T-helper 17 cell (primary cell): ENCODE measurements at places on chromosomes 13 and 19. TPM values are rescaled to one million over a fixed set of nuclear protein-coding genes. Genes with fewer than 3 reads are reported as not detected.

- peaks cover 4% of the 10 kb centered on the region for H3K27me3 ChIP-seq
- H3K36me3 ChIP-seq: no peaks in the 10 kb centered on the region
- no peak overlapping the region for H3K27ac ChIP-seq
- DNase-seq: no peak
Observed at GRCh38 chr13:100045355-100045754, 43.5 kb upstream of the PCCA start.

GRCh38 chr19:15679089-15679488 is 6.2 kb downstream of the CYP4F12 start:
- H3K36me3 ChIP-seq: peaks cover 5% of the 10 kb centered on the region
- H3K27me3 ChIP-seq: peaks cover 10% of the 10 kb centered on the region
- H3K27ac ChIP-seq: no peak overlapping the region
- H3K4me1 ChIP-seq: peaks cover 13% of the 10 kb centered on the region
- DNase-seq: no peak

The TPTE2 gene
- total RNA-seq: 0.22 TPM

- no peaks in the 10 kb centered on the region for H3K36me3 ChIP-seq
- DNase-seq: no peak
- no peak overlapping the region for H3K27ac ChIP-seq
- H3K4me3 ChIP-seq: no peak overlapping the region
- peaks cover 5% of the 10 kb centered on the region for H3K4me1 ChIP-seq
Observed at GRCh38 chr13:105441051-105441750, 1094.3 kb downstream of the EFNB2 start.

DNA sequence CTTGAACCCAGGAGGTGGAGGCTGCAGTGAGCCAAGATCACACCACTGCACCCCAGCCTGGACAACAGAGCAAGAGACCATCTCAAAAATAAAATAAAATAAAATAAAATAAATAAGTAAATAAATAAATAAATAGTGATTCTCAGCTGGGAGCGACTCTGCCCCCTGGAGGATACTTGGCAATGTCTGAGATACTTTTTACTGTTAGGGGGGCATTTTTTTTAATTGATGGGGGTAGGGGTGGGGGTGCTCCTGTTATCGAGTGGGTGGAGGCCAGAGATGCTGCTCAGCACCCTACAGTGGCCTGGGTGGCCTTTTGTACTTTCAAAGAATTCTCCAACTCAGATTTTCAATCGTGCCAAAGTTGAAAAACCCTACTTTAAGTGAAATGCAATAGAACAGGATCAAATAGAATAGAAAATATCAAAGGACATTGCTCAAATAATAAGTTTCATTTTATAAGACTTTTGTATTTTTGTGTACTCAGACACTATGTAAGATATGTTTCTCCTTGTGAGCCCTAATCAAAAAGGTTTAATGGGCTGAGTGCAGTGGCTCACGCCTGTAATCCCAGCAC is 7.1 kb upstream of the CLPP start:
- no peak overlapping the region for H3K4me3 ChIP-seq
- DNase-seq: no peak
- peaks cover 2% of the 10 kb centered on the region for H3K36me3 ChIP-seq
- H3K27ac ChIP-seq: no peak overlapping the region
- no peaks in the 10 kb centered on the region for H3K4me1 ChIP-seq

The HOMER3 gene
- 3.3 TPM for total RNA-seq

DNA sequence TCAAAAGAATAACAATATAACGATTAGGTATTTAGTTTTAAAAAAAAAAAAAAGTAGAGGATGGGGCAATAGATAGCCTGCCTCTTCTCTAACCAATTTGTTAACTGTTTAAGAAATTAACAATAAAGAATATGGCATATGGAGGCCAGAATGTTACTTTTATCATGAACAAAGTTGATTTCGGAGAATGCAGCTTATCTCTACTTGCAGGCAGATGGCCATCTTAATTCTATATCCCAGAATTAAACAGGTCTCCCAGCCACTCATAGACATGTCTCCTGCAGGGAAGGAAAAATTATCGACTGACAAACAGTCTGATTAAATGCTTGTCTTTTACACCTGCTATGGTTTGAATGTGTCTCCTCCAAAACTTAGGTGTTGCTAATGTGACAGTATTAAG is 96.6 kb downstream of the SLC25A15 start:
- no peak for DNase-seq
- H3K27ac ChIP-seq: no peak overlapping the region
- no peaks in the 10 kb centered on the region for H3K27me3 ChIP-seq
- peaks cover 4% of the 10 kb centered on the region for H3K36me3 ChIP-seq
- no peak overlapping the region for H3K4me3 ChIP-seq

The ZNF100 gene
- total RNA-seq: 8.8 TPM

The NLRP11 gene
- not detected for total RNA-seq

DNA sequence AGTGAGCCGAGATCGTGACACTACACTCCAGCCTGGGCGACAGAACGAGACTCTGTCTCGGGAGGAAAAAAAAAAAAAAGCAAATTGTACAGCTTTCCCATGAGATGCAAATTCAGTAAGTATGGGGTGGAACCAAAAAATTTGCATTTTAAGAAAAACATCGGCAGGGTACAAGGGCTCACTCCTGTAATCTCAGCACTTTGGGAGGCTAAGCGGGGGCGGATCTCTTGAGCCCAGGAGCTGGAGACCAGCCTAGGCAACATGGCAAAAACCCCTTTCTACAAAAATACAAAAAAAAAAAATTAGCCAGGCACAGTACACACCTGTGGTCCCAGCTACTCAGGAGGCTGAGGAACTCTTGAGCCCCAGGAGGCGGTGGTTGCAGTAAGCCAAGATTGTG is 91.2 kb downstream of the ELF1 start:
- no peaks in the 10 kb centered on the region for H3K27me3 ChIP-seq
- DNase-seq: no peak
- H3K27ac ChIP-seq: peak overlapping the region; percentile 56
- peaks cover 2% of the 10 kb centered on the region for H3K4me1 ChIP-seq

GRCh38 chr19:39097299-39097698 is 13.1 kb downstream of the ACP7 start:
- peaks cover 9% of the 10 kb centered on the region for H3K4me1 ChIP-seq
- H3K4me3 ChIP-seq: no peak overlapping the region
- no peak for DNase-seq
- peaks cover 65% of the 10 kb centered on the region for H3K27me3 ChIP-seq
- no peak overlapping the region for H3K27ac ChIP-seq
